Activated naive CD4-positive, alpha-beta T cell treated with anti-CD3 and anti-CD28 coated beads, Interleukin-2, amount 50 U/mL, for 72 hours (primary cell): ENCODE measurements at places on chromosomes 1 and 21.
A peak's percentile ranks its signal among the peaks of the same experiment; 100 is the strongest.

DNA sequence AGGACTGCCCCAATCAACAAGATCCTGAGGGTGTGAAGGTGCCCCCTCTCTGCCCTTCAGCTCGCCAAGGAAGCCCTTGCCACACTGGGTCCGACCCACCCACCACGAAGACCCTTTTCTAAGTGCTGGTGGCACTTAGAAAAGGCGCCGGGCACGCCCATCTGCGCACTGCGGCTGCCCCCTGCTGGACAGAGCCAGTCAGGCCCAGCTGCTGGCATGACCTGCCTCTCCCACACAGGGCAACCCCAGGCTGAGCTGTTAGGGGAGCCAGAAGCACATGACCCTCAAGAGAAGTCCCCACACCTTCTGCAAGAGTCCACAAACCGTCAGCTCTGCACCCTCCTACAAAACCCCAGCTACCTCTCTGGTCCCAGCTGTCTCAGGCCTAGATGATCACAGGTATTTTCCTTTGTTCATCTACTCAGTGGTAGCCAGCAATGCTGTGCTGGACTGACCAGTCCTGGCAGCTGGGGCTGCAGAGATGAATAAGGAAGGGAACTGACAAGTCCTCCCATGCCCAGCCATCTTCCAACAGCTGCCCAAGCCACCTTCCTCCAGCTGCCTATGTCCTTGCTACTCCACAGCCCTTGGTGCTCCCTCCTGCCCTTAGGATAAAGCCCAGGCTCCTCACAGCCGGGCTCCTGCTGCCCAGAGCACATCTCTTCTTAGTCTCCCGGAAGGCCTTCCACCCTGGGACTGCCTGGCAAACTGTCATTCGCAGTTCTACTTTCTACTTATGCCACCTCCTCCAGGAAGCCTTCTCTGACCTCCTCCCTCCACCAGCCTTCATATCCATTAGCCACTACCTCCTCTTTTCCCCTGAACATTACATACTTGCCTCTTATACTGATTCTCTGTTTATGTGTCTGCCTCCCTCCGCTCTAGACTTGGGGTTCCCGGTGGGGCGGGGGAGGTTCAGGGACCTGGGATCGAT, 39.8 kb upstream of the ZC3H12A start:
- peak; percentile 84 for DNase-seq

GRCh38 chr1:171664976-171665375, 12.5 kb upstream of the MYOC start:
- no peak for DNase-seq

- DNase-seq, result no peak
Observed at GRCh38 chr1:56437959-56438358, 141.4 kb downstream of the PLPP3 start.

DNA sequence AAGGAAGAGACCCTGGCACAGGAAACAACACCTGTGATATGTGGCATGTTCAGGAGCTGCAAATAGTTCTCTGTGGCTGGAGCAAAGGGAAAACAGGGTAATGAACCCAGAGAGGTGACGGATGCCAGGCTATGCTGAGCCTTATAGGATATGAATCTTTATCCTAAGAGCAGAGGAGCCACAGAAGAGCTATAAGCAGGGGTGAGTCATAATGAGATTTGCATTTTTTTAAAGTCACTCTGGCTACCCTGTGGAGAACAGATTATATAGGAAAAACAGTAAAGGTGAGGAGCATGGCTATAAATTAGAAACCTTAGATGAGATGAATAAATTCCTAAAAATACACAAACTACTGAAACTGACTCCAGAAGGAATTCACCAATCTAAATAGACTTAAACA, 12.8 kb upstream of the MPL start:
- DNase-seq, result no peak

- no peak for DNase-seq
Observed at GRCh38 chr1:181108304-181108867, 19.9 kb downstream of the IER5 start.

GRCh38 chr1:57124170-57124569, 158.4 kb upstream of the C8B start:
- DNase-seq, result no peak

- DNase-seq, result no peak
Observed at GRCh38 chr1:44421446-44421884, 16.4 kb downstream of the RNF220 start.

GRCh38 chr1:147246910-147247655, 4.6 kb downstream of the CHD1L start:
- DNase-seq, result no peak

GRCh38 chr1:172821609-172822274, 162.8 kb downstream of the FASLG start:
- DNase-seq, result no peak

- DNase-seq, result no peak
Observed at GRCh38 chr1:76225526-76225925, 151.0 kb downstream of the ST6GALNAC3 start.

- DNase-seq, result no peak
Observed at GRCh38 chr1:150615346-150616201, 13.8 kb downstream of the ENSA start.

- DNase-seq, result peak; percentile 58
Observed at GRCh38 chr1:243848858-243849420, 1.1 kb downstream of the AKT3 start.

DNA sequence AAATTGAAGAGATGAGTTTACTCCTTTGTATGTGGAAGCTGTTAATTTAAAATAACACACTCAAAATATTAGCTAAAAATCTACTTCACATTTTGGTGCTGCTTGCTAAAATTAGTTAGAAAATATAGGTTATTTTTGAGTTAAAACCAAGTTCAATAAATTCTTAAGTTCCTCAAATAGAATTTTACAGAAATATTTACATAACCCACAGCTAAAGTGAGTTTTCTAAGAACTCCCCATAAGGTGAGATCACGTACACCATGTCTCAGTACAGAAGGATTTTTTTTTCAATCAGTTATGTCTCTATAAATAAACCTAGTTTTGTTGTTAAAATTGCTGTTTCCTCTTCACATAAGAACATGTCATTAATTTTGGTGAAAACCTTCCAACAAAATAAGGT, 108.0 kb downstream of the SDCCAG8 start:
- no peak for DNase-seq

DNA sequence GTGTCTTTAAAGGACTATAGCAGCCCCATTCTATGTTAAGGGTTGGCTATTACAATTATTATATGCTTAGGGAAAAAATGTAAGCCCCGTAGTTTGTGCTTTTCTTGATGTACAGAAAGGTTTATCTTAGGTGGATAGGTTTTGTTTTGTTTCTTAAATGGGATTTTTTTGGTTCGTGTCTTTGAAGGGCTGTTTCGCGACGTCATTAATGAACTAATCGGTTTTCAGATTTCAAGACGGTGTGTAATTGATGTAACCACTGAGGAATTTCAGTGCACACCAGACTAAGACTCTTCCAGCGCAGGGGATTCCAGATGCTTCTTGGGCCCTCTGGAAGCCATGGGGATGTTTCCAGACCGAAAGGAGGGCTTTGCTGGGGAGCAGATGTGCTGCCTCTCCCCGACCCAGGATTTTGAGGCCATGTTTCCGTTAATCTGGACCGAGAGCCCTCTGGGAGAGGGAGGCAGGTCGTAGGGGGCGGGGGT, 4.8 kb upstream of the SIM2 start:
- DNase-seq, result peak; percentile 4

DNA sequence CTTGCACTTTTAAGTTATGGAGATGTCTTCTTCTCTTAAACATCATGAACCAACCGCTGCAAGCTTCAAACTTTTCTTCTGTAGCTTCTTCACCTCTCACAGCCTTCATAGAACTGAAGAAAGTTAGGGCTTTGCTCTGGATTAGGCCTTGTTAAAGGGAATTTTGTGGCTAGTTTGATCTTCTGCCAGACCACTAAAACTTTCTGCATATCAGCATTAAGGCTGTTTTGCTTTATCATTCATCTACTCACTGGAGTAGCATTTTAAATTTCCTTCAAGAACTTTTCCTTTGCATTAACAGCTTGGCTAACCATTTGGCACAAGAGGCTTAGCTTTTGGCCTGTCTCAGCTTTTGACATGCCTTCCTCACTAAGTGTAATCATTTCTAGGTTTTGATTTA, 43.0 kb upstream of the RGL1 start:
- DNase-seq, result no peak

DNA sequence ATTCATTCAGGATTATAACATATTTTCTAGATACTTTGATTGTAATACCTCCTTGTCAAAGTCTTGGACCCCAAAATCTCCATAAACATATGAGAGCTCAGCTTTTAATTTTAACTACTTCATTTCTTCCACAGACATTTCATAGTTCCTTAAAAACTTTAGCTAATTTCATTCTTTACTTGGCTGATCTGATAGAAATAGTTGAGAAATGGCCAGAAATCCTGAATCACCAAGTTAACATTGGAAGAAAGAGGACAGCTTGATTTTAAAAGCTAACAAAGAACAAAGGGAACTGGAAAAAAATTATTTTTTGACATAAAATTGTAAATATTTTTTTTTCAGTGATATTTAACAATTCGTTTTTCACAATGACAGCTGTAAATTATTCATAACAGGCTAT, 216.5 kb downstream of the NTNG1 start:
- DNase-seq, result no peak

DNA sequence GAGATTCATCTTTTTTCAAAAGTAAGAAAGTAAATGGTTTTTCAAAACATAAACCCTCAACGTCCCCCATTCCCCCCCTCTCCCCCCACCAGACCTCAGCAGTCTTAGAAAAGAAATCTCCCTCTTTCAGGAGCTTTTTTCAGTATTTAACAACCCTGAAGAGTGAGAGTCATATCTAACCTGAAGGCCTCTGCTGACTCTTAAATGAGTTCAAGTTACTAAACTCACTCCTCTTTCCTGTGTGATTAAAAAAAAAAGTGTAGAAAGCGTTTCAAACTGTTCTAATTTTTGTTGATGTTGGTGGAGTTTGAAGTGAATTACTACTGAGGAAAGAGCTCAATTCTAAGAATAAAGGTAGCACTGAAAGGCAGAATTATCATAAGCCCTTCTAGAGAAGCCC, 93.7 kb downstream of the VAV3 start:
- no peak for DNase-seq

DNA sequence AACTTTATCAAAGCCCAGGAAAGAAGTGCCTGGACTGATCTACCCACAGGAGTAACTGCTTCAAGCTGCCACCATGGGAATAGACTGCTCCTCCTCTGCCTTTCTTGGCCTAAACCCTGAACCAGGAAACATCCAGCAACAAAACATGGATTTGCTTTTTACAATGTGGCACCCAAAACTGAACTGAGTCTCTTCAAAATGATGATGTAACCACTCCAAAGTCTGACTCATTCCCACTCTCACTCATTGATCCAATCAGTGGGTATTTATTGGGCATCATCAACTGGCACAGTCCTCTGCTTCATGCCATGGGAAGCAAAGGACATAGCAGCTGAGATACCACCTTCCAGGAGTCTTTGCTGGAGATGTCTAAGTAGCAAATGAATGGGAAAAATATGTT, 23.5 kb downstream of the CYP4A22 start:
- no peak for DNase-seq

DNA sequence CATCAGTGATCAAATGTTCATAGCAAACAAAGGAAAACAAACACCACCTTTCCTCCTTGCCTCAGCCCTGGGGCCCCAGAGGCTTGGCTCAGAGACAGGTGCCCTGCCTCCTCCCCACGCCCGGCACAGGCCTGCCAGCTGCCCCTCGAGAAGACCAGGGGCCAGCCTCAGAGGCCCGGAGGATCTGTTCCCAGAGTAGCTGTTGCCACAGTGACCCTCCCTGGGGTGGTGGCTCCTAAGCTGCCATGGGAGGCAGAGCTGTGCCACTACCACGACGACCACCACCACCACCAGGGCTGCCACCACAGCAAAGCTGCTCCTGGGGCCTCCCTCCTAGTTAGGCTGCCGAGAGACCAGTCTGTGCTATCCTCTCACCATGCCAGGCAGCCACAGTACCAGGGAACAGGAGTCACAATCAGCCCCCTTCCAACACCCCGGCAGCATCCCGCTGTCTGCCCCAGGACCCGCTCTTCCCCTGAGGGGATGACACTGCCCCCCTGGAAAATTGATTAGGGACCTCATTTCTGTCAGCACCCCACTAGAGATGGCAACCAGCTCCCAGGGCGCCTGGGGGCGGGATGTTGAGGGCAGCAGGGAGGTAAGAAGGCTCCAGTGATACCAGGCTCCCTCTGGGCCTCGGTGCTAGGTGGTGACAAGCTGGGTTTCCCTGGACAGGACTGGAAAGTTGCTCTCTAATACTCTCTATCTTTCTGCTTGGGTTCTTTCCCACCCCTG, 30.5 kb downstream of the KCNC4 start:
- DNase-seq, result no peak

GRCh38 chr1:81803431-81804110, 2.8 kb downstream of the ADGRL2 start:
- no peak for DNase-seq

DNA sequence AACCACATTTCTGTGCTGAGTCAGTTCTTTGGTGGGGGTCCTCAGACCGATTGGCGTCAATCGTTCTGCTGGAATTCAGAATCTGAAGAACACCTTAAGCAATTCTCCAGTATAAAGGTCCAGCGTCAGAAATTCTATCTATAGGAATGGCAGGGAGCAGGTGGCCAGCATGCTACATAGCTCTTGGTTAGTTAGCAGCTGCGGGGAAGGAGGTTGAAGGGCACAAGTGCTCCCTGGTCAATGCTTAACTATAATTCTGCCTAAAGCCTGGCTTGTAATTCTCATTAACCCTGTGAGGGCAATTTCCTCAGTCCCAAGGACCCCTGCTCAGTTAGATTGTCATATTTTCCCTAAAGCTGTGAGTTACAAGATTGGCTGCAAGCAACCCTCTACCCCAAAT, 54.3 kb upstream of the GALNT2 start:
- no peak for DNase-seq

- no peak for DNase-seq
Observed at GRCh38 chr1:62325081-62325480, 5.8 kb upstream of the KANK4 start.

DNA sequence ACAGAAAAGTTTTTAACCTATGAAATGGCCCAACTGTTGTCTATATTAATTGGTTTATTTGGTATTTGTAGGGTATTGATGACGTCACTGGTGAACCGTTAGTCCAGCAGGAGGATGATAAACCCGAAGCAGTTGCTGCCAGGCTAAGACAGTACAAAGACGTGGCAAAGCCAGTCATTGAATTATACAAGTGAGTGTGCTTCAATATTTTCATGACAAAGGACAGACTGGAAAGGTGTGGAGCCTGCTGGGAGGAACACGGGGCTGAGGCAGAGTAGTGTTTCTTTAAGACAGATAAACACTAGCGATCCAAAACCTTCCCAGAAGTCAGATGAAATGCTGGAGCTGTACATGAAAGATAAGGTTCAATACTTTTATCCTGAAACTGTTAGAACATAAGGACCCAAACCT, 76.7 kb downstream of the AK4 start:
- DNase-seq, result no peak

GRCh38 chr1:41955461-41956159, 36.9 kb upstream of the HIVEP3 start:
- no peak for DNase-seq

GRCh38 chr1:30743584-30744059, 14.0 kb downstream of the LAPTM5 start:
- DNase-seq, result no peak
